ENCODE measurements at places on chromosomes 6 and 20.

- peak; percentile 69 for DNase-seq
Measured at GRCh38 chr20:44738813-44739477, 6.7 kb upstream of the KCNK15 start.

DNA sequence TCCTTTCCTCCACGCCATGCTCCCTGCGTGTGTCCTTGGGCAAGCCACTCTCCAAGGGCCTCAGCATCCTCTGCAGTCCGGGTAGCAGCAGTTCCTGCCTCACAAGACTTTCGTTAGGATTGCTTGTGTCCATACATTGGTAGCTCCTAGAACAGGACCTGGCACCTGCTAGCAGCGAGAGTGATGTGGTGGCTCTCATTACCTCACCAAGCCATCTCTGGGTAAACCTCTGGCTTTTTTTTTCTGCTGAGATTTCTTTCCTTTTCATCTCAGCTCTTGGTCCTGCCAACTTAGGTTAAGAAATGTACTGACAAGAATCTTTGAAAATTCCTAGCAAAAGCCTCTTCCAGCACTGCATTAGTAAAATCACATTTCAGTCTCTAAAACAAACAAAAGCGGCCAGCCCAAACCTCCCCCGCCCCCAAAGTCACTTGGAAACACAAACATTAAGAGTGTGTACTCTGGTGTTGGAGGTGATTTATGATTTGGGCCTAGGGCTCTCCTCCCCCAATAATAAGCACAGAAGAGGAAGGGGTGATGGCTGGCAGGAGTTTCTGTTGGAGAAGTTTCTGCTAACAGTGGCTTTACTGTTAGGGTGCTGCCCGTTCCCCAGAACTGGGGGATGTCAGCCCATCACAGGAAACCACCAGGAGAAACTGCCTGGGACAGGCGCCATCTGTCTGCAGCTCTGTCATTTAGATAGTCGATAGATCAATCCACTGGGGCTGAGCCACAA lies 199.2 kb downstream of the CD83 start:
- DNase-seq: no peak

DNA sequence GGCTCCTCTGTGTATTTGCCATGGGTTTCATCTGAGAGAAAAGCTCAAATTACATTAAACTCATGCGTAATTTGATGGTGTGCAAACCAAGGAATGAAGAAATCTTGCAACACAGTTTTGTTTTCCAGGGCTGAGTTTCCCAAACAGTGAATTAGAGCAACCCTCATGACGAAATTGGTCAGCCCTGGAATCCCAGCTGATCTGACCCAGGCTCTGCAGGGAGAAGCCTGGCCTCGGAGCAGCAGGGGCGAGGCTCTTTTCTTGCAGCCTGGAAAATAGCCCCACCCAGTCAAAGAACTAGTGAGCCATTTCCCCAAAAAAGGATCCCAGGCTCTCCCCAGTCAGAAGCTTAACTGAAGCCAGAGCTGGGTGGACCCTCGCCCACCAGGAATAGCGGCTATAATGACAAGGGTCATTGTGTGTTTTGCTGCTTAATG lies 107.3 kb upstream of the SNX9 start:
- DNase-seq: peak; percentile 69

GRCh38 chr20:46683939-46684750 lies 5.1 kb downstream of the TP53RK start:
- DNase-seq: peak; percentile 79

DNA sequence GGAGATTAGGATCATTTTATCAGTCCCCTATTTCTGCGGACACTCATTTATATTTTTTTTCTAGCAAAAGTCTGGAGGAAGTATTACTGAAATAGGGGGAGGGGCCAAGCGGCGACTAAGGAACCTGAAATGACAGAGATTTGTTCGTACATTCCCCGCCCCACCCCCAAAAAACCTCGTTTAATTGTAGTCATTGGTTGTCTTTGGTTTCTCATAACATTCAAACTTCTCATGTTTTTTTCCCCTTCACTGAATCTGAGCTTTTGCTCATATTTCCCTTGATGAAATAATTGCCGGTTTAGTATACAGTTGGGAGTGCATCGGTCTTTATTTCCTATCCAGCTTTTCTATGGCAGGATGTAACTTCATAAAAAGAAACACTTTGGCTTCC lies 768 bp upstream of the FYN start:
- DNase-seq: peak; percentile 42

DNA sequence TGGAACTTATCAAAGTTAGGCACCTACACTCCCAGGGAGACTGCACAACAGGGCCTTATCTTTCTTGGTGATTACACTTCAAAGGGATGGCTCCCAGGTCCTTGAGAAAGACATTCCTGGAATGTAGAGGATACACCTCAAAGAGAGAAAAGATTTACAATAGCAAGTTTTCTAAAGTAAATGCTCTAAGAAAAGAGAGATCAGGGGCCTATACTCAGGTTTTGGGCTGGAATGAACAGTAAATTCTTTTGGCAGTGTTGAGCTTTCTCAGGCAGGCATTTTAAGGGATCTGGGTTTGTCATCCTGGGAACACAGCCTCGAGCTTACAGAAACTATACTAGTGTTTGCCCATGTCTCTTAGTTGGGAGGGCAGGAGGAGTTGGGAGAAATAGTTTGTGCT lies 31.7 kb upstream of the ME1 start:
- DNase-seq: no peak

GRCh38 chr6:157075549-157076450 lies 247.5 kb downstream of the TMEM242 start:
- no peak for DNase-seq

DNA sequence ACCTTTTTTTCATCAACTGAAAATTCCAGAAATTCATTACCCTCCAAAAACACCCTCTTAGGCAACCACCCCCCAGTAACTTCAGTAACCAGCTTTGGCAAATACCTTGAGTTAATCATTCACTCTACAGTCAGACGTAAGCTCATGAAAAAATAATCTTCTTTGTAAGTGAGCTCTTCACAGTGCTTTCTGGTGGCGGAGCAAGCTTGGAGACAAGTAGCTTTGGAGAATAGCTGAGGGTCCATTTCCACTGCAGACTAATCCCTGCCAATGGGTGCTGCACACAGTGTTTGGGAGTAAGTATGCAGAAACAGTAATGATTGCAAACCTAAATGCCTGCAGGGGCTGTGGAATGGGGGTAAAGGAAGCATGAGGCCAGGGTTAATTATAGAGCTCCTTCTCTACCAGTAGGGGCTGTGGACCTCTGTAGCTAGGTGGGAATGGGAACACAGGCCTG lies 56.8 kb upstream of the HINT3 start:
- DNase-seq: no peak

DNA sequence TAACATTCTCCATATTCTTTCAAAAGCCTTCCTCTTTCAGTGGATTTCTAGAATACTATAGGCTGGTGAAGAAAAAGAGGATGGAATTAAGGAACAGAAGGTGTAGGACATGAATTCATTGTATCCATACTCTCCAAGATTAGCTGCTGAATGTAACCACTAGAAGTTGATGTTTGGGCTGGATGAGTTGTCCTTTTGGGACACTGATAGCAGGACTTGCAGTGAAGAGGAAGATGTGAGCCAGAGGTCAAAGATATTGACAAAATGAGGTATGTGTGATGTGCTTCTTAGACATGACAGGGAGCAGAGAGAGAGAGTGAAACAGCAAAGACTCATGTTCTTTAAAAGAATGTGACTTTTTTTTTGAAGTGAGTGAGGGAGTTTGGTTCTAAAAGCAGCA lies 134.3 kb upstream of the MAN1A1 start:
- no peak for DNase-seq

GRCh38 chr6:101268541-101268940 lies 125.0 kb upstream of the GRIK2 start:
- no peak for DNase-seq

DNA sequence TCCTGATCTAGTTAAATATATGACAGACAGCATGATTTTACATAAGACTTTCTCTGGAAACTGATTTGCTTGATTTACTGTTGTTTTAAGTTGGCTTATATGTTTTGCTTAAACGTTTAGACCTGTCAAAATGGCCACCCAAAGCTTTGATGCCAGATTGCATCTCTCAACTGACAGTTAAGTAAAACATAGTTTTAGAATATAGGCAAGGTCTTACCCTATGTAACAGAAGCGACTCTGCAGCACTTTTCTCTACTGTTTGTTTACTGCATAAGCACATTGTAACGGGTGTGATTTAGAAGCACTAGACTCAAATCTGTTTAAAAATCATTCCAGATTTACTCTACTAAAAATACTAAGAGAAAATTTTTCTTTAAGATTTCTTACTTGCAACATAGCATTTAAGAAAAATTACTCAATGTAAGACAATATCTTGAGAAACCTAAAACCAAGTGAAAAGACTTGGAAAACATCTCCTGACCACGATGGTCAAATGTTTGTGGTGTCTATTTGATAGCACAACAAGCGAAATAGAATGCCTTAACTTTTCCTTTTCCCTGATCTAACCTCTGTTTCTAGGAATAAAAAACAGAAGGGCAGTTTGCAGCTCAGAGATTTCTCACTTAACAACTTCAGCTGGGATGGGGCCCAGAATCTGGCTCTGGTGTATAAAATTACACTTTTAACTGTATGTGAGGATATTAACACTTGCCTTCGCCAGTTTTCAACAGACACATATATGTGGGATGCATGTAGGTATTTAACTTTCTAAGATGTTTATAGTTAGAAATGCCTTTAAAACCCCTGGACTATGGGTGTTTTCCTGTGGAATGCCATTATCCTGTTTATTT lies 47.4 kb downstream of the AIG1 start:
- DNase-seq: no peak

DNA sequence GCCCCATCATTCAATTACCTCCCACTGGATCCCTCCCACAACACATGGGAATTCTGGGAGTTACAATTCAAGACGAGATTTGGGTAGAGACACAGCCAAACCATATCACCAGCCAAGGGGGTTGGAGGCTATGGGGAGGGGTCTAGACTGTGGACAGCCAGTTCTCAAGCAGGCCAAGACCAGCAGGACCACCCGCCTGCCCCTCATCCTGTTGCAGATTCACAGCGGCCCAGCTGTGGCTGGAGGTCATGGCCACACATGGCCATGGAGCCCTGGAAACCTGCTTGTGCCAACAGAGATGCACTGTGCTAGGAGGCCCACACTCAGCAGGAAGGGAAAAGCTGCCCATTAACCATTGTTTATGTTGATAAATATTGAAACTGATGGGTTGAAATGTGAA lies 240.5 kb downstream of the TTLL2 start:
- no peak for DNase-seq

GRCh38 chr6:87851674-87852299 lies 149.8 kb upstream of the AKIRIN2 start:
- DNase-seq: no peak

- DNase-seq: no peak
Measured at GRCh38 chr6:163036160-163036645, 308.4 kb downstream of the PACRG start.

DNA sequence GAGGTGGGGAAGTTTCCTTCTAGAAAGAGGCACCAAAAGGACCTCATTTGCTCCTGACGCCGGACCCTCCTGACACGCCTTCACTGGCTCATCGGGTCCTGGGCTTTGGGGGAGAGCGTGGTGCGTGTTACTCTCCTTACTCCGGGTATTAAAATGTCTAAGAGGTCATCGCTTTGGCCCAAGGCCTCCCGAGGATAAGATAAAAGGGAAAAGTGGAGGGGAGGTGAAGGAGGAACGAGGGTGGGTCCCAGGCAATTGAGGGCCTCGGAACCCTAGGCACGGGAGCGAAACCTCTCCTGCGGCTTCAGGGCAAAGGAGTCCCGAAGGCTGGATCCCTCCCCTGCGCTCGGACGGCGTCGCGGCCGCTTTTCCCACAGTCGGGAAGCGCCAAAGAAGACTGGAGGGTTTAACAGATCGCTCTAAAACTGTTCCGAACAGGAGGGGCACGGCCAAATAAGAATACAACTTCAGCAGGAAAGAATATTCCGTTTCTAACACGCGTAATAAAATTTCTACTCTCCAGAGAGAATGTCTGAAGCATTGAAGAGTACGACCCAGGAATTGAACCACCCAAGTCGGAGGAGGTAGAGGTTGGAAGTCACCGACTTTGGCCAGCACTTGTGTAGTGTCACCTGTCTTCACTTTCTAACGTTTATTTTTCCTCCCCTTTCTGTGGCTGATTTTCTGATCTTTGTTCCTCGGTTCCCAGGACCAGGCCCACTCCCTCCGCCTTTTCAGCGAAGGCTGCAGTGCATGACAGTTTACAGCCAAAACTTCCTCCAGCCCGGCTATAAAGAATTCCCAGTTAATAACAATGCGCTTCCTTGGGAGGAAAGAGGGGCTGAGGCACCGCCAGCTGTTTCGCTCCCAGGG lies 2.1 kb upstream of the TBXT start:
- no peak for DNase-seq

DNA sequence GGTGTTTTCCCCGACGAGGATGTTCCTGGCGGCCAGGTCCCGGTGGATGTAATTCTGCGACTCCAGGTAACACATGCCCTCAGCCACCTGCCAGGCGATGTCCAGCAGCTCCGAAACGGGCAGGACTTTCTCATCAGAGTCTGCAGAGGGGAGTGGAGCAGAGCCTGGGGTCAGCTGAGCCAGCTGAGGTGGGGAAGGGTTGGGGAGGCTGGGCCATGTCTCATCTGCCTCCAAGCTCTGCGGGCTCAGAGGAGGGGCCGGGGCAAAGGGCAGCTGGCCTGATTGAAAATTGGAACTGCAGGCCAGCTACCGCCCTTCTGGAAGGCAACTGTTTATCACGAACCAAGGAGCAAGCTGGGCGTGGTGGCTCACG lies 6.4 kb downstream of the PTK6 start:
- DNase-seq: peak; percentile 19

- DNase-seq: no peak
Measured at GRCh38 chr20:23608251-23608846, 2.6 kb upstream of the CST9 start.

DNA sequence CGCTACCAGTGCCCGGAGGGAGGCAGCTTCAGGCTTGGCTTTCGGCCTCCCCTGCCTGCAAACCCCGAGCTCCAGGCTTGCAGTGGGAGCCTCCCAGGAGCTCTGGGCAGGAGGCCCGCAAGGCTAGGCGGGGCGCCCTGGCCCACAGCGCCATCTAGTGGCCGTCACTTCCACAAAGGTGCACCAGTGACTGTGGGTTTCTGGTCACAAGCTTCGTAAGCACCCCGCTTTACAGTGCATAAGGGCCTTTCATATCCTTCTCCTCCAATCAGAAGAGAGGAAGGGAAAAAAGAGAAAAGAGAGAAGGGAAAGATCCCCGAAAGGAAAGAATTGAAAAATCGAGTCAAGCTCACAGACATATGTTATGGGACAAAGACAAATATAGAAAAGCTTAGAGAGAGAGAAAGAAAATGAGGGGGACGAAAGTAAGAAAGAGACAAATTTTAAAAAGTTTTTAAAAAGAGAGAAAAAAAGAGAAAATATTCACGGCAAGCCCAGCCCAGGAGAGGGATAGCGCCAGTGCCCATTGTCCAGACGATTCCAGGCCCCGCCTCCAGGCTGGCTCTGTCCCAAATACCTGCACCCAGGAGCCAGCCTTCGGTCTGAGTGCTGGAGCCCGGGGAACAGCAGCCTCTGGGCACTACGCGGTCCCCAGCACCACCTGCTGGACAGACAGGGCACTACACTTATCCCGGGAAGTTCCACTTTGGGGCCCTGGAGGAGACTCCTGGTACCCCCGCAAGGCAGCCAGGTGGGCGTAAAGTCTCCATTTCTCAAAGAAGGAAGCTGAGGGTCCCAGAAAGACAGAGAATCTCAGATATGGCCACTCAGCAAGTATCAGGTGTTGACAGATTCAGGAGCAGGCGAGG lies 207.1 kb downstream of the PREX1 start:
- DNase-seq: peak; percentile 91
